ENCODE measurements at places on chromosomes 12 and 14.
A peak's percentile ranks its signal among the peaks of the same experiment; 100 is the strongest.

- DNase-seq: no peak
- no peak overlapping the region for H3K4me3 ChIP-seq
- H3K36me3 ChIP-seq: peaks cover 39% of the 10 kb centered on the region
- H3K4me1 ChIP-seq: no peaks in the 10 kb centered on the region
These were observed 4.6 kb upstream of the SYCP3 start for GRCh38 chr12:101743724-101744472.

DNA sequence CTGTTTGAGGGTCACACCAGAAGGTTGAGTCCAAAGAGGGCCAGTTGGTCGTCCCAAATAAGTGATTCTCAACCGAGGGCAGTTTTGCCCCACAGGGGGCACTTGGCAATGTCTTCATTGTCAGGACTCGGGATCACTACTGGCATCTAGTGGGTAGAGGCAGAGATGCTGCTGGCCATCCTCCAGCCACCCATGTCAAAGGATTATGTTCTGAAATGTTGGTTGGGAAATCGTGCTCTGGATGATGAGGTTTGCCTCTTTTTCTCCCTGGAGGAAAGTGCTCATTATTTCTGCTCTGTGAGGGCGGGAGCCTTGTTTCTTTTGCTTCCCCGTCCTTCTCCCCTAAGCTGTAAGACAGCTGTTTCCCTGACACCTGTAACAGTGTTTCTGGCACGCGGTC is 3.6 kb downstream of the ZNF839 start:
- H3K36me3 ChIP-seq: no peaks in the 10 kb centered on the region
- H3K4me1 ChIP-seq: peaks cover 14% of the 10 kb centered on the region
- DNase-seq: no peak
- peak overlapping the region; percentile 15 for H3K4me3 ChIP-seq
- H3K27me3 ChIP-seq: no peaks in the 10 kb centered on the region

DNA sequence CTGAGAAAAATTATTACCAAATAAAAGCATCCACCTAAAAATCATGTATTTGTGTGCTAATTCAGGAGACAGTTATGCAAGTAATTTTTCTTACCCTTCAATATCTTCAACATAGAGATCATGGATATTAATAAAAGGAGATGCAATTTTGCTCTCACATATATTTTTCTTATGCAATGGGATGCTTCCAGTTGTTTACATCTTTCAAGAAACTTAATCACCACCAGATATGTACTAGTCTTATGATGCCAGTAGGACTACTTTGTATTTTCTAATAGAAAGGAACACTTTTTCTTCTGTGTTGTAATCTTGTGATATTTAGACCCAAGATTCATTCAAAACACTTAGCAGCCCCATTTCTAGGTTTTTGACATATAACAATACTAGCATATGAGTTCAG is 107.6 kb downstream of the NAV3 start:
- no peak overlapping the region for H3K4me3 ChIP-seq
- peaks cover 25% of the 10 kb centered on the region for H3K4me1 ChIP-seq
- no peaks in the 10 kb centered on the region for H3K27me3 ChIP-seq
- no peak overlapping the region for H3K27ac ChIP-seq
- DNase-seq: no peak
- H3K36me3 ChIP-seq: peaks cover 2% of the 10 kb centered on the region

- no peak overlapping the region for H3K27ac ChIP-seq
- DNase-seq: no peak
- no peaks in the 10 kb centered on the region for H3K36me3 ChIP-seq
- H3K4me3 ChIP-seq: no peak overlapping the region
These were observed 50.7 kb downstream of the BICDL1 start for GRCh38 chr12:120039711-120040110.

DNA sequence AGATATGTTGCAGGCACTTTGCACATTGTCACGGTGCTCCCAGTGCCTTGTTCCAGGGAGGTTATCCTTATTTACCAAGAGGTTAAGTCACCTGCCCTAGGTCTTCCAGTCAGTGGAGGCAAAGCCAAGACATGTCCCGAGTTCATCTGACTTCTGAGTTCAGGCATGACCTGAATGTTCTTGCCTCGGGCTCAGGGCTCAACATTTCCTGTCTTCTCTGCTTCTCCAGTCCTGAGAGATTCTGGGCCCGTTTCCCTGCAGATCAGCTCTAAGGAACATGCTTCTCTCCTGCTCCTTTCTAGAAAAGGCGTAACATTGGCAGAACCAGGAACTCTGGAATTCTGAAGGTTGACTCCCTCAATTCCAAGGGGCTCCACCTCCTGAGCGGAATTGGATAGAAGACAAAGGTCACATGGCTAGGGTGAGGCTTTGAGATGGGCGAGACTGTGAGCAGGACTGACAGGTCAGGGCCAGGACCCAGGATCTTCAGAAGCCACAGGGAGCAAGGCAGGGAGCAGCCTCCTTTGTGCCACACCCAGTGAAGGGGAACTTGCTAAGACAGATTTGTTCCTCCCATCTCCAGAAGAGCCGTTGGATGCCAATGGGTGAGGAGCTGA is 19.9 kb downstream of the BDKRB2 start:
- no peak overlapping the region for H3K4me3 ChIP-seq
- H3K36me3 ChIP-seq: peaks cover 8% of the 10 kb centered on the region
- H3K27ac ChIP-seq: no peak overlapping the region
- DNase-seq: no peak
- peaks cover 6% of the 10 kb centered on the region for H3K4me1 ChIP-seq

- H3K36me3 ChIP-seq: no peaks in the 10 kb centered on the region
- DNase-seq: no peak
- H3K4me3 ChIP-seq: no peak overlapping the region
- peaks cover 2% of the 10 kb centered on the region for H3K27me3 ChIP-seq
- peaks cover 2% of the 10 kb centered on the region for H3K4me1 ChIP-seq
These were observed 168.5 kb downstream of the NAV3 start for GRCh38 chr12:77999074-77999715.

DNA sequence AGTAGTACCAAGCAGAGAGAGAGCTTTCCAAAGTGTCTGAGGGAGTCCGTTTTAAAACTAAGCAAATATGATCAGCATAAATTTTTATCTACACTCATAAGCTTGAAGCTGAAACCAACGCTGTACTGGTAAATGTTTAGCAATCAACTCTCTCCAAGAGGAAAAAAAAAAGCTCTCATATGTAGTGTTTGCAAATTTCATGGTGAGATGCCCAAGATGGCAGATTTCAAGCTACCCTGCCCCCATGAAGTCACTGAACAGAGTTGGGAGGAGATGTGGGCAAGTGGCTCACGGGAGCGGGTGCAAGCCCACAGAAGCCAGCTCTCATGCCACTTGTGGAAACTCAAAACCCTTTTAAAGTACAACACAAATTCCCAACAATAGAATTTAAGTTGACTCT is 475.8 kb downstream of the BCAT1 start:
- no peaks in the 10 kb centered on the region for H3K4me1 ChIP-seq
- H3K27ac ChIP-seq: no peak overlapping the region
- no peak overlapping the region for H3K4me3 ChIP-seq
- no peaks in the 10 kb centered on the region for H3K36me3 ChIP-seq

GRCh38 chr12:15796493-15797141 is 7.4 kb upstream of the EPS8 start:
- H3K27ac ChIP-seq: no peak overlapping the region
- peaks cover 12% of the 10 kb centered on the region for H3K4me1 ChIP-seq
- no peaks in the 10 kb centered on the region for H3K27me3 ChIP-seq
- no peak overlapping the region for H3K4me3 ChIP-seq
- no peaks in the 10 kb centered on the region for H3K36me3 ChIP-seq

GRCh38 chr14:102630405-102630804 is 38.0 kb downstream of the RCOR1 start:
- peaks cover 37% of the 10 kb centered on the region for H3K4me1 ChIP-seq
- H3K27me3 ChIP-seq: no peaks in the 10 kb centered on the region
- DNase-seq: no peak
- peaks cover 4% of the 10 kb centered on the region for H3K36me3 ChIP-seq
- H3K4me3 ChIP-seq: no peak overlapping the region

GRCh38 chr12:28759333-28759732 is 389.7 kb upstream of the FAR2 start:
- no peak overlapping the region for H3K27ac ChIP-seq
- H3K27me3 ChIP-seq: no peaks in the 10 kb centered on the region
- H3K4me1 ChIP-seq: no peaks in the 10 kb centered on the region
- DNase-seq: no peak
- H3K36me3 ChIP-seq: peaks cover 6% of the 10 kb centered on the region

- no peak overlapping the region for H3K4me3 ChIP-seq
- H3K27me3 ChIP-seq: no peaks in the 10 kb centered on the region
- no peak for DNase-seq
- peak overlapping the region; percentile 1 for H3K27ac ChIP-seq
- H3K4me1 ChIP-seq: peaks cover 4% of the 10 kb centered on the region
These were observed 130.6 kb upstream of the SINHCAF start for GRCh38 chr12:31456562-31456961.

DNA sequence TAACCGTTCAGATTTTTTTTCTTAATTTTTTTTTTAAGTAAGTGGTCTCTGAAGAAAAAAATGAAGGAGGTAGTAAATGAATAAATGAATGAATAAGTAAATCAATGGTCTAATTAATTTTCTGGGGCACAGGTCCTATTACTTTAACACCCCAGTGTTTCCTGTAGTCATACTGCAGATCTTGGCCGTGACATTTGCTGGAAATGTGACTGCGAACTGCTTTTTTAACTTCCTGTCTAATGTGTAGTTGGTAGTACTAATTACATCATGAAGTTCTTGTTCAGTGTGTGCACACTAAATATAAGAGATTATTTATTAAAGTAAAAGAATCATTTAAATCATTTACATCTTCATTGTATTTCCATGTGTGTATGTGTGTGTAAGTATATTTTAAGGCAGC is 45.4 kb downstream of the AEBP2 start:
- no peak overlapping the region for H3K27ac ChIP-seq
- H3K36me3 ChIP-seq: peaks cover 50% of the 10 kb centered on the region
- H3K4me3 ChIP-seq: no peak overlapping the region
- peaks cover 19% of the 10 kb centered on the region for H3K4me1 ChIP-seq
- H3K27me3 ChIP-seq: no peaks in the 10 kb centered on the region
- no peak for DNase-seq

GRCh38 chr12:66612090-66612775 is 66.6 kb downstream of the GRIP1 start:
- peaks cover 21% of the 10 kb centered on the region for H3K4me1 ChIP-seq
- H3K27me3 ChIP-seq: no peaks in the 10 kb centered on the region
- DNase-seq: no peak
- no peaks in the 10 kb centered on the region for H3K36me3 ChIP-seq
- H3K27ac ChIP-seq: no peak overlapping the region
- H3K4me3 ChIP-seq: no peak overlapping the region

- DNase-seq: no peak
- H3K4me3 ChIP-seq: no peak overlapping the region
- H3K4me1 ChIP-seq: peaks cover 75% of the 10 kb centered on the region
- H3K27ac ChIP-seq: peak overlapping the region; percentile 87
These were observed 141.8 kb downstream of the ZFP36L1 start for GRCh38 chr14:68651075-68651474.

DNA sequence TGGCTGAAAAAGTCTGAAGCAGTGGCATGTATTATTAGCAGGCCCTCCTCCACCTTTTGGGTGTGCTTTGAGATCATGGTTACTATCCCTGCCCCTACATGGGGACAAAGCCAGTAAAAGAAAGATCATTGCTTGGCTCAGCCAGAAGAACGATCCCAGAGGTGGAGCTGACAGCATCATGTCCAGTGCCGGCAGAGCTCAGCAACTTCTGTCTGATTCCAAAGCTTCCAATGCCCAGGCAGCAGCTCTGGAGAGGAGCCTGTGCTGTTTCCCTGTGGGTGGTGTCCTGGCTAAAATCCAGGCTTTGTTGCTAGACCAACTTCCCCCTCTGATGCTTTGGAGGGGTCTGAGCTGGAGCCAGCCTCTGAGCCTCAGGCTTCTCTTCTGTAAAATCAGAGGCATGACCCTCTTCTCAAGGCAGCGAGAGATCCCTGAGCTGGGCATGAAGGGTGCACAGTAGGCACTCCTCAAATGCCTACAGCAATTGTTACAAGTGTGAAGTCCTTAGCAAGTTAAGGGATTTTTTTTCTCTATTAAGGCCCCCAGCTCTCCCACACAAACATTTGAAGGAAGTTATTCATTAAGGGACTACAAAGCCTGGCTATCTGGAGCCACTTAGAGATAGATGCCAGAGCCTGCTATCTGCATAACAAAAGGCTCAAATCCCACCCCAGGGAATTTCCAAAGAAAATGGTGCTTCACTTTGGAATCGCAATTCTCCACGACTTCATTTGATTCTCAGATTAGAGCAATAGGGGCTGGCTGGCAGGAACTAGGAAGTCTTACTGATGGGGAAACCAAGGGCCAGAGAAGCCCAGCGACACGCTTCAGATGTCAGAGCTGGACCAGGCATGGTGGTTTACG is 10.9 kb upstream of the GSC start:
- no peaks in the 10 kb centered on the region for H3K36me3 ChIP-seq
- no peak overlapping the region for H3K27ac ChIP-seq
- DNase-seq: no peak

All from mesothelial cell of epicardium (in vitro differentiated cells).